ENCODE measurements at places on chromosomes 12 and 14. TPM values are rescaled to one million over a fixed set of nuclear protein-coding genes. Genes with fewer than 3 reads are reported as not detected.

CFAP73 gene
- not detected for total RNA-seq

NOVA1 gene
- total RNA-seq = 0.25 TPM

KRT74 gene
- not detected for total RNA-seq

DNA sequence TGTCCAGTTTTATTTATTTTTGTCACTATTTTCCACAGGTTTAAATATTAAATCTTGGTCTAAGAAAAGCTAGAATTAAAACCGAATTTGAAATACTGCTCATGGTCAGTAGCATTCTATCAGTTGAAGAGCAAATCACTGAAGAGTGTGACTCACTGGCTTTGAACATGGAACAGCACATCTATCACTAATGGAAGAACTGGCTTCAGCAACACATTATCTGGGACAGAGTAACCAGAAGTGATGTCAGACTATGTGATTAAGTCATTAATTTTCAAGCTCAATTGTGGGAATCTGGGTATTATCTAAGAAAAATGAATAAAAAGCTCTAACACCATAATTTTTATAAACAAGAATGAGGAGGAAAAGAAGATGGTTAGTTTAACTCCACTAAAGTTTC, 527.5 kb downstream of the TMTC2 start:
- no peaks in the 10 kb centered on the region for H3K36me3 ChIP-seq
- H3K4me3 ChIP-seq = no peak overlapping the region
- no peak for DNase-seq

- no peak for DNase-seq
- H3K27me3 ChIP-seq = no peaks in the 10 kb centered on the region
- H3K4me1 ChIP-seq = peaks cover 3% of the 10 kb centered on the region
- H3K36me3 ChIP-seq = no peaks in the 10 kb centered on the region
These were observed 2.9 kb downstream of the ZFHX2 start for GRCh38 chr14:23548351-23549318.

GRCh38 chr12:71938728-71939385, at the start of gene TPH2:
TPH2 (plus strand) TSS chr12:71938845; CDS start chr12:71938987, 142 bp downstream.
- DNase-seq = peak; percentile 49
- H3K27me3 ChIP-seq = peaks cover 32% of the 10 kb centered on the region
- no peak within 1 kb of the TSS for H3K4me3 ChIP-seq
- no peaks in the 10 kb centered on the region for H3K36me3 ChIP-seq
- H3K27ac ChIP-seq = no peak within 1 kb of the TSS
- H3K4me1 ChIP-seq = peaks cover 6% of the 10 kb centered on the region

DNA sequence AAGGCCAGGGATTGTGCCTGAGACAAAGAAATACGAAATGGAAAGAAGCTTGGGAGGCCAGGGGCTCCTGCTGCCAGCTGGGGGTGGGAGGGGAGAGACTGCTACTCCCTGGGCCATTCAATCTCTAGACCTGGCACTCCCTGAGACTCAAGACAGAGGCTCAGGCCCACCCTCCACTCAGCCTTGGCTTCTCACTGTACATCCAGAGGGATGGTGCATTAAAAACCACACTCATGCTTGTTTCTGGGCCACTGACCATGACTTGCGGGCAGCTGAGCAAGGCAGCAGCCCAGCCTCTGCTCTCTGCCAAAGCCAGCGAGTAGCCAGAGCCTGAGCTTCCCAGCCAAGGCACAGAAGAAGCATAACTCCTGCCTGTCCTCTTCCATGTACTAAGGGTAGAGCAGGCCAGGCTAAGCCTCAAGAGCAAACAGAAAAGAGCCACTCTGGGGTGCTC, 41.5 kb downstream of the PITPNM2 start:
- peaks cover 38% of the 10 kb centered on the region for H3K4me1 ChIP-seq
- peaks cover 25% of the 10 kb centered on the region for H3K36me3 ChIP-seq
- DNase-seq = no peak
- H3K27ac ChIP-seq = no peak overlapping the region
- H3K27me3 ChIP-seq = no peaks in the 10 kb centered on the region
- H3K4me3 ChIP-seq = no peak overlapping the region

DNA sequence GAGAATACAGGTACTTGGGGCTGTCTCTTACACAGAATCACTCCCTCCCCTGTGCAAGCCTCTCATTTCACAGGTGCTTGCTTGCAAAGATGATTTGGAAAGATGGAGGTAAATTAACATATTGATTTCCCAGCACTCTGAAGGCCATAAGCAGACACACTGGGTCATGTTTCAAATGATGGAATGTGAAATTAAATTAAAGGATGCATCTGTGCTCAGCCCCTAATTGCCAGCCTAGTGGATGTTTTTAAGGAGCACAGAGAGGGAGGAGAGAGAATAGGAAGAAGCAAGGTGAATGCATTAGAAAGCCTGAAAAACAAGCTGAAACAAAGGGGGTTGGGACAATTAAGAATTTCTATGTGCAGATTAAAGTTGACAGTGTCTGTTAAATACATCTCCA, 96.1 kb upstream of the GRIP1 start:
- peaks cover 9% of the 10 kb centered on the region for H3K4me1 ChIP-seq
- DNase-seq = no peak
- H3K27me3 ChIP-seq = peaks cover 65% of the 10 kb centered on the region
- H3K4me3 ChIP-seq = no peak overlapping the region
- no peak overlapping the region for H3K27ac ChIP-seq

GRCh38 chr12:109858764-109859163, 21.6 kb downstream of the GLTP start:
- no peaks in the 10 kb centered on the region for H3K36me3 ChIP-seq
- H3K27me3 ChIP-seq = no peaks in the 10 kb centered on the region
- no peak overlapping the region for H3K4me3 ChIP-seq
- H3K4me1 ChIP-seq = peaks cover 2% of the 10 kb centered on the region

DNA sequence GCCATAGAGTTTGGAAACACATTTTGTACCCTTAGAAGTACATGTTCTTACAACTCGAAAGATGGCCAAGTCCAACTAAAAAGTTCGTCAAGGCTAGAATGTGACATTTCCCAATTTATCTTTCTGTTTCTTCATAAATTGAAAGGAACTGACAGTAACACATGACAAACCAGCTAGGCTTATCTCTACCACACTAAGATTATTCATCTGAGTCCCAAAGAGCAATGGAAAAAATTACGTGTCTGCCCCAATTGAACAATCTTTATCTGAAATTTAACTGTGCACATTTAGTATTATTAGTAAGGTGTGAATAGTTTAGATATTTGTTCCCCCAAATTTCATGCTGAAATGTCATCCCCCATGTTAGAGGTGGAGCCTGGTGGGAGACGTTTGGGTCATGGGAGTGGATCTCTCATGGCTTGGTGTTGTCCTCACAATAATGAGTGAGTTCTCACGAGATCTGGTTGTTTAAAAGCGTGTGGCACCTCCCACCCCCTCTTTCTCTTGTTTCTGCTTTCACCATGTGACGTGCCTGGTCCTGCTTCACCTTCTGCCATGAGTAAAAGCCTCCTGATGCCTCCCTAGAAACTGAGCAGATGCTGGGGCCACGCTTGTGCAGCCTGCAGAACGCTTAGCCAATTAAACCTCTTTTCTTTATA, 13.3 kb downstream of the CPM start:
- DNase-seq = no peak
- H3K27me3 ChIP-seq = no peaks in the 10 kb centered on the region
- no peak overlapping the region for H3K4me3 ChIP-seq
- H3K27ac ChIP-seq = no peak overlapping the region
- peaks cover 9% of the 10 kb centered on the region for H3K36me3 ChIP-seq
